ENCODE measurements at places on chromosomes 3 and 15.

- DNase-seq, result no peak
Observed at GRCh38 chr3:34263101-34263621, 464.7 kb downstream of the PDCD6IP start.

DNA sequence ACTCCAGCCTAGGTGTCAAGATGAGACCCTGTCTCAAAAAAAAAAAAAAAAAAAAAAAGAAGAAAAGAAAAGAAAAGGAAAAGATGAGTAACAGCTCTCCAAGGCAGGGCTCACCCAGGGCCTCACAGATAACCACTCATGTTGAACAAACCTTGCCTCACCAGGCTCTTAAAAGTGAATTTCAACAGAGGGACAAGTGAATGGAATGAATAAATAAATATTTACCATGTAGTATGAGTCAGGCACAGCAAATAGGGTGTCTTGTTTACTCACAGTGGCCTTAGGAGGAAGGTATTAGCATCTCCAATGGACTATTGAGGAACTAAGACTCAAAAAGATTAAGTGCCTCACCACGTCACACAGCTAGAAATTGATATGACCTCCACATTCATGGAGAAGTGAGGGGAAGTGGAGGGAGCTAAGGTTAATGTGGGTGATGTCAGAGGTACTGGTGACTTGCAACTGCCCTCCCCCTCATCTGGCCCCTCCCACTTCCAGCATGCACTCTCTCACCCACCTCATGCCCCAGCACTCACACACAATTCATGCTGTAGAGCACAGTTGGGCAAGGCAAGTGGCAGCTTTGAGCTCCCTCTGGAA lies 255.5 kb downstream of the UACA start:
- DNase-seq, result no peak

- no peak for DNase-seq
Observed at GRCh38 chr3:133821767-133822638, 16.4 kb downstream of the SRPRB start.

GRCh38 chr3:167913219-167913835 lies 177.8 kb downstream of the SERPINI1 start:
- DNase-seq, result peak; percentile 33

GRCh38 chr3:195110647-195111318 lies 160.2 kb downstream of the XXYLT1 start:
- DNase-seq, result no peak

DNA sequence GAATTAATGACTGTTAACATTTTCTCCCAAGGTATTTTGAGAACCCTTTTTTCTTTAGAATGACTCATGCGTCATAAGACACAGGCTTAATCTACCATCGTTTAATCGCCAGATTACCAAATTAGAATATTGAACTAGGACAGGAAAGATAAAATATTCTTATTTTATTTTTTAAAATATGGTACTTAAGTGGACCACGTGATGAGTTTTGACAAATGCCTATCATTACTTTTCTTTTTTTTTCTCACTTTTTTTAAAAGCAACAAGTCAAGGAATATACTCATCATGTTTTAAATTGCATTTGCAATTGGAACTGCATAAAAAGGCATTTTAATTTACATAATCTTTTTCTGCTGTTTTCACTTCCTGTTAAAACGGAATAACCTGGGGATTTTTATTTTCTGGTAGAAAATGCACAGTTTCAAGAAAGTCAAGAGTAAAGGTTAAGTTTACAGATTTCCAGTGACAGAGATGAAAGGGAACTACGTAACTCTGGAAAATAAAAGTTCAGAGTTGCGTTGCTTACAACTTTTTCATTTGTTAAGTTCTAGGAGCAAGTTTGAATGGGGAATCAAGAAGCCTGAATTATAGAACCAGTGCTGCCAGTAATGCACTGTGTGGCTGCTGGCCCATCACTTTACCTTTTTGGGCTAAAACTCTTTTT lies 23.6 kb downstream of the SIAH2 start:
- no peak for DNase-seq

GRCh38 chr3:141294301-141294700 lies 62.7 kb downstream of the PXYLP1 start:
- no peak for DNase-seq

GRCh38 chr3:126274735-126275619 lies 82.2 kb downstream of the KLF15 start:
- no peak for DNase-seq

DNA sequence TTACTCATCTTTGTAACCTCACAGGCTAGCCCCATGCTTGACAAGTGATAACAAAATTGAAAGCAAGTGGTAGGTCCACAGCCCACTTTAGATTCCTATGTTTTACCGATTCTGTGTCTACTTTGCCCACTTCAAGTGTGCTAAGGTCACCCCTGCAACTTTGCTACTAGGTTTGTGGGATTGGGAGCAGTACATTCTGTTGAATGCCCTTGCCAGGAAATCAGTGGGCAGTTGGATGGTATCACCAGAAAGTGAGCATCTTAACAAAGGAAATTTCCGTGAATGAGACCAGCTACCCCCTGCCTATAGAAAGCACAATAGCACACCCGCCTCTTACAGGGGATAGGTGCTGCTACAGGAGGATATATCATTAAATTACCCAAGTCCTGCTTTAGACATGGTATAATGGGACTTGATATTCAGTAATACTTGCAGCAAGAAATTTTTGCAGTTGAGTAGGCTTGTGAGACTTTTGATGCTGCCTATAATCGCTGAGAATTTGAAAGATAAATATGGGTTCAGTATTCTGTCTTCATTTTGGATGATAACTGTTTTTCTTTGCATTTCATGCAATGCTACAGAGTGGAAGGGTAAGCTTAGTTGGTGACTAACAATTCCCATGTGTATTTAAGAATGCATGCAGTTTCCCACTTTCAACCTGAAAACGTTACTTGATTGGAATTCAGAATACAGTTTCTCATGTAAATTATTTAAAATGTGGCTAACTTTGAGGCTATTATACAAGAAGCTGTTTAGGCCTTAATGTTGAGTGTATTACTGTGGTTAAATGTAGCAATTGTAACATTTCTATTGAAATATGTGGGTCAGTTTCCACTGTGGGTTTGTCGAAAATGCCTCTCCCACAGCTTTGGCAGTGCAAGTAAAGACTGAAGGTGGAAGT lies 9.5 kb downstream of the EBLN2 start:
- no peak for DNase-seq

- DNase-seq, result no peak
Observed at GRCh38 chr3:187750513-187751123, 5.3 kb upstream of the BCL6 start.

DNA sequence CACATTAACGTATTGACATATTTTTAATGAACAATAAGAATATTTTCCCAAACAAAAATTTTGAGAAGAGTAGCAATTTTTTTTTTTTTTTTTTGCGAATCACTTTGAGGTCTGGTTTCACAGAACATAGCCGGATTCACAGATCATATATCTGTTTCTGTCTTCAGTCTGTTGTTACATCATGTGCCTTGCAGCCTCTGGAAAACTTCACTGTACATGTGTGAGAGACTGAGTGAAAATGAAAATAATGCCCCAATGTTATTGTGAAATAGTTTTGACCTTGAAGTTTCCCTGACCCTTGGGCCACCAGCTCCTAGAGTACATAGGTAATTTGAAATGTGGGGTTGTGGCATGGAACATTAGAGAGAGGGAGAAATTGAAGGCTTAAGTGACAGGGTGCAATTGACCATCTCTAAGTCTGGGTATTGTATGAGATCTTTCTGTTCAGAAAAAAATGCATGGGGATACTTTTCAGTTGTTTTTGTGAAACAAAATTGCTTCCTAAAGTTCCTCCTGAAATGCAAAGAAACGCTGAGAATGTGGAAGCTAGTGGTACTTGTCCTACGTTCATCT lies 14.0 kb downstream of the ITPR1 start:
- no peak for DNase-seq

- no peak for DNase-seq
Observed at GRCh38 chr3:72082186-72082715, 297.3 kb upstream of the PROK2 start.

GRCh38 chr3:8739757-8740504 lies 6.3 kb downstream of the CAV3 start:
- DNase-seq, result no peak

DNA sequence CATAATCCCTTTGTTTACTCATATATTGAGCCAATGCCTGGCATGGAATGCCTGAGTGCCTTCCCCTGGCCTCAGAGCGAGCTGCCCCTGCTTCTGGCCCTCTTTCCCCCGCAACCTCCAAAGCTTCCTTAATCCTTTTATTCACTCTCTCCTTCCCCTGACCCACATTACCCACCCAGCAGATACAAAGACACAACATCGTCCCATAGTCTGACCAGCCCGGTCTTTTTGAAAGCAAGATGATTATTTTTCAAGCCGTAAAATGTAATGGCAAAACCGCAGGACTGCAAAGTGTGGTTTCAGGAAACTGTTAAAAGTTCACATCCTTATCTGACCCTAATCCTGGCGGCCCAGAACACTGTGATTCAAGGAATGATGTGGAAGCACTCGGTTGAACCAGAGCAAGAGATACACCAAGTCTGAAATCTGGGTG lies 78.4 kb upstream of the LRTM1 start:
- DNase-seq, result no peak

DNA sequence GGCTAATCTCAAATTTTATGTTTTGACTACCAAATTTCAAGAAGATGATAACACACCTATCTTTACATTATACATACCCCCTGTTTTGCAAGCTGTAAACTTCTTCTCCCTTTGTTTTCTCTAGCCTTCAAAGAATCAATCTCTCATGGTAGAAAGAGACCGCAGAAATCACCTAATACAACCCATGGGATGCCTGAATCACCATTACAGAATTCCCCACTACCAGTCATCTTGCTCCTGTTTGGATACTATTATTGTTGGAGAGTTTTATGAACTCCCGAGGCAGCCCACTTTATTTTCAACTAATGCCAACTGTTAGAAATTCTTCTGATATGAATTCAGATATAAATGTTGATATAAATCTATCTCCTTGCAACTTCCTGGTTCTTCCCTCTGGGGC lies 110.9 kb downstream of the FRMD5 start:
- no peak for DNase-seq

GRCh38 chr3:173510565-173510964 lies 113.0 kb downstream of the NLGN1 start:
- no peak for DNase-seq

- peak; percentile 52 for DNase-seq
Observed at GRCh38 chr3:37500518-37500917, 326.1 kb upstream of the LRRFIP2 start.

DNA sequence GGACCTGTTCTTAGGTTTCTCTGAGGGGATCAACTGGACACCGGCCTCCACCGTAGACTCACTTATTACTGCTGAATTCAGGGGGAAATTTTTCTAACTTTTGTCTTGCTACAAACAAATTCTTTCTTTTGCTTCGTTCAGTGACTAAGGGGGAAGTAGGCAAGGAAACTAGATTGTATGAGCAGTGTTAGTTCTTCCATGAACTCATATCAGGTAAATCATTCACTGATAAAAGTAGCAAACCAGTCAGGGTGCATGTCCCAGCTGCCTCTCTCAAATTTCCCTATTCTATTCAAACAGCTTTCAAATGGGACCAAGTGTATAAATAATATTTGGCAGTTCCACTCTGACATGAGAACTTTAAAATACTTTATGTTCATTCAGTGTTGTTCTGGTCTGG lies 7.3 kb upstream of the CCDC13 start:
- DNase-seq, result no peak

DNA sequence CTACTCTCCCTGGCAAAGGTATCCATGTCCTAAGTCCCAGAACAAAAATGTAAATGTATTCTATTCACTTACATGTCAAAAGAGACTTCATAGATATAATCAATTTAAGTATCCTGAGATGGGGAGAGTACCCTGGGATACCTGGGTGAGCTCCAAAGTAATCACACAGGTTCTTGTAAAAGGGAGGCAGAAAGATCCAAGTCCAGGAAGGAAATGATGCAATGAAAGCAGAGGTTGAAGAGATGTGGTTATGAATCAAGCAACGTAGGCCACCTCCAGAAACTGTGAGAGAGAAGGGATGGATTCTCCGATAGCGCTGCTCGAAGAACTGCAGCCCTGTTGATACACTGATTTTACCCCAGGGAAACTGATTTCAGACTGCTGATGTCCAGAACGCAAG lies 93.9 kb upstream of the VGLL3 start:
- no peak for DNase-seq

DNA sequence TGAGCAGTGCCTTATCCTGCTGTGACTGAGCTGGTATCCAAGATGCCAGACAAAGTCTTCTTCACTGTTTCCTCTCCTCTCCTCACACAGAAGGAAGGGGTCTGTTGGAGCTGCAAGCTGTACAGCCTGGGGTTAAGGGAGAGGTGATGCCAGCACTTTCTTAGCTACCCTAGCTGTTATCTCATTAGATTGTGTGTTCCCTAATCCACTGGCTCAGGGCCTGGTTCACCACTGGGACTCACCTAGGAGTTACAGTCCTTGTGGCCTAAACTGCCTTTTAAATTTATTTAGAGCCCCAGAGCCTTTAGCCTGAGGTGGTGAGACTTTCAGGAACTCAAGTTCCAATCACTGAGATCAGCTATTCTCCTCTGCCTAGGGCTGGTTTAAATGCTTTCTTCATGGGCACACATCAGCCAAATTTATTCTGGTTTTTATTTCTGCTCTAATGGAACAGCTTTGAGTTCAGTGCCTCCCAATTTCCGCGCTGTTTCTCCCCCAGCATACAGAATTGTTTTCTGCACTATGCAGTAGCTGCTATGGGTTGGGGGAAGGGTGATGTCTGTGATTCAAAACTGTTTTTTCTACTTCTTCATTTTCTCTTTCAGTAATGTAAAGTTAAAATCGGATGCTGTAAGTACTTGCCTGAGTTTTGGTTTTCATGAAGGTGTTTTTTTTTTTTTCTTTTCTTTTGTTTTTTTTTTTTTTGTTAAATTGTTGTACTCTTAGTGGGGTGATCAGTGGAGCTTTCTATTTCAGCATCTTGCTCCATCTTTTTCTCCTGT lies 198.8 kb downstream of the DOCK3 start:
- peak; percentile 33 for DNase-seq

- DNase-seq, result no peak
Observed at GRCh38 chr3:170420307-170420821, 1.7 kb downstream of the CLDN11 start.

DNA sequence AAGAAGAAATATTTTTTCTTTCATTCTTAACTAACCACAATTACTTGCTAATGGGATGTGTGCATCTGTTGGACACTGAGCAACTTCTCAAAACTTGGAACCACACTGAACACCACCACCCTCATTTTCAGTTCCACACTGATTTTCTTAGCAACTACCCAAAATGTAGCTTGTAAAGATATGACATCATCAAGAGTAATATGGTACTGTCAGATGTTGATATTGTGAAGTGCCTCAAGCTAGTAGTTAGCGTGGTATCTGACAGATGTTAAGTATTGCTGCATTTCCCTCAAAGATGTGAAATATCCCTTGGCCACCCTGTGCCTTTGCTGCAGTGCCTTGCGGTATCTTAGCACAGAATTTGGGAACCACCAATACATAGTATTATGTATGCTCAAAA lies 9.3 kb downstream of the RFTN1 start:
- no peak for DNase-seq

- DNase-seq, result no peak
Observed at GRCh38 chr3:151724576-151725562, 8.9 kb upstream of the AADACL2 start.

All from D341Med (cell line).